Germinal center (tissue), 1 donor: ENCODE measurements at places on chromosomes 4 and X.

GRCh38 chr4:26873391-26874026 lies 12.9 kb downstream of the STIM2 start:
- no peak for DNase-seq

DNA sequence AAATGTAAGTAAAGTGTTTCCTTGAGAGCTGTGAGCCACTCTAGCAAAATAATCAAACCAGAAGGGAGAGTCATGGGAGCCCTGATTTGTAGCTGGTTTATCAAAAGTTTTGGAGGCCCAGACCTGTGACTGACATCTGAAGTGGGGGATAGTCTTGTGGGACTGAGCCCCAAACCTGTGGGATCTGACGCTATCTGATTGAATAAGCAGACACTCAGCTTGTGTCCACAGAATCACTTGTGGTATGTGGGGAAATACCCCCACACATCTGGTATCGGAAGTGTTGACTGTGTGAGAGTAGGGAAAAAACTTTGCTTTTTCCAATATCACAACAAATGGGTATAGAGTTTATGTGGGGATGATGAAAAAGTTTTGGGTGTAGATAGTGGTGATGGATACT lies 35.4 kb downstream of the FUNDC1 start:
- no peak for DNase-seq

DNA sequence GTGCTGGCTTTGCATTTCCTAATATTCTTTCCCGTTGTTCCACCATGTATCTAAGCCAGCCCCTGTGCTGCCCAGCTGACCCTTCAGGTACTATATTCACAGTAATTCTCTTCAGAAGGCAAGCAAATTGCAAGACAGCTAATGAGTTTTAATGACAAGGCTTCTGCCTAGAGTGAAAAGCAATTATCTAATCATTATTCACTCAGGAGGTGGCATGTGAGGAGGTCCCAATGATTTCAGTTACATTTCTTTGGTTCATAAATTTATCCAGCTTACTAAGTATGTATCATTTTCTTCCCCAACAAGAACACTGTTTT lies 123.0 kb downstream of the RASGEF1B start:
- no peak for DNase-seq

DNA sequence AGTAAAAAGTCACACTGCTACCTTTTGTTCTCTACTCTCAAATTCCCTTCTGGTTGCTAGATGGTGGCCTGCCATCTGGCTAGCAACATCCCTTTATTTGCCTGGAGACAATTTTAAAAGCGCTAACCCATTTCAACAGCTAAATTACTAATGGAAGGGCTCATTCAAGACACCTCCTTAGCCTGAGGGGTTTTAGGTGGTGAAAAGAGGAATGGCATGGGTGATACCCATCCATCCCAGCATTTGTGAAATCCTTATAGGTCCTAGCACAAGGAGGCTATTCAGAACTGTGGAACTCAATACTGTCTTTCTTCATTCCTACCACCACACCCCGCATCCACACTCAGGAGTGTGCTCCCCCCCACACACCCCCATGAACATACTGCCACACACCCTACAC lies 33.5 kb downstream of the ARHGEF9 start:
- no peak for DNase-seq

- DNase-seq = no peak
Measured at GRCh38 chr4:41572516-41572915, 34.6 kb downstream of the LIMCH1 start.

DNA sequence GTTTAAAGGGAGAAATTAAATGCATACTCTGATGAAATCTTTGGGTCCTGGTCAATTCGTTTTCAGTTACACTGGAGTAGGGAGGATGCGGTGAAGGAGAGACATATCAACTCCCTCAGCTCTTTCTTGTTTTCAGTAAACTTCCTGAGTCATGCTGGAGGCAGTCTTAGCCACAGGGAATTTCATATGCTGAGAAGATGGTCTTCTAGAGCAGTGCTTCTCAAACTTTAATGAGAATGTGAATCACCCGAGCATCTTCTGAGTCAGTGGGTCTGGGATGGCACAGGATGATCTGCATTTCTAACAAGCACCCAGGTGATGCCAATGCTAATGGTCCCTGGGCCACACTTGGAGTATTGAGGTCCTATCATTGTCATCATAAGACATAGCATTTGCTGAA lies 214.5 kb downstream of the KIT start:
- no peak for DNase-seq

GRCh38 chr4:139593091-139593564 lies 37.1 kb upstream of the SETD7 start:
- no peak for DNase-seq

GRCh38 chr4:105641845-105642244 lies 66.6 kb downstream of the INTS12 start:
- no peak for DNase-seq

DNA sequence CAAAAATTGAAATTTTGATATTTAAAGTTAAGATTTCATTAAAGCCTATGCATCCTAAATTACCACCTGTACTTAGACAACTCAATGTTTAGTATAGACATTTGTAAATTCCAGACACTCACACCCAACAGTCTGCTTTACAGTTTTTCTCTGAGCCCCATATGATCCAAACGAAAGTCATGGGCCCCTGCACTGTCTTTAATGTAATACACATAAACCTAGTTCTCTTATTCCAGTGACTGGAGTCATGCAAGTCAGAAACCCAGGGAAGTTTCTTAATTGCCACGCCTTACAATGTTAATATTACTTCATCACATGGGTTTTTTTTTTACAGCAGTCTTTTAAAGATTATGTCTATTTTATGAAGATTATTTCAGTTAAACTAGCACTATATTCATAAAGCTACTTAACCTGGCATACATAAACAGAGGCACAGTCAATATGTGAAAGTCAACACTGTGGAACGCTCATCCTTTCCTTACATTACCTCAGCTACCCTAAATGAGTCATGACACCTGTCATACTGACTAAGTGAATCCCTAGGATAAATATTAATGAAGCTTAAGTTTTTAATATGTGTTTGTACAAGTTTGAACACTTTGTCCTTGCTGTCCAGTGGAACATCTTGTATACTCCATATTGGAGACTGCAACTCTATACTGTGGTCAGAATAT lies 67.7 kb upstream of the H2AZ1 start:
- DNase-seq = no peak

DNA sequence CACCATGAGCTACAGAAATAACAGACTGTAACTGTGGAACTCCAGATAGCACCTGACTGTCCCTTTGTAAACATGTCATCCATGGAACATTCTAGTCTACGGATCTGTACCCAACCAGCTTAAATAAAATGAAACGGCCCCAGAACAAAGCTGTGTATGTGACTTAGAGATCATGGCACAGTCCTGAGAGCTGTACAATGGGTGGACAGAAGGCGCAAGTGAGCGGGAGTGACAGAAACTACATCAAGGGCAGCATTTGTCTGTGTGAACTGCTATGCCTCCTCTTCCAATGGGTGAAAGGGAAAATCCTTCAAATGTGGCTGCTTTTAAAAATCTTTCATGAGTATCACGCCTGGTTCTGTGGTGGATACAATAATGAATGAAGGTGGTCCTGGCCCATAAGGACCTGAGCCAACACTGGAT lies 72.5 kb downstream of the FAT1 start:
- DNase-seq = no peak

DNA sequence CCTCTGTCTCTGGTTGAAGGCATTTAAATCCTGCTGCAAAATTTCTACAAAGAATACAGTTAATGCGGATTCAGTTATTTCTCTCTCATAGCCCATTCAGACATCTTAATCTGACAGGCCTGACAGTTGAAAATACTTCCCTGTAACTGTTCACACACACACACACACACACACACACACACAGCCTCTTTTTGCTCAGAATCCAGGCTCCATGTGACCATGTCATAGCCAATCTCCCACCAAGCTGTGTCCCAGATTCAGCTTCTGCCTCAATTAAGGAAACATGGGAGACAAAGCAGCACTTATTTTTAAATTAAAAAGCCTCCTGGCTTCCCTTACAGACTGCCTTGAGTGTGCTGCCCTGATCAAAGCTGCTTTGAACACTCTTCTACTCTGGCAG lies 49.3 kb upstream of the EFHC2 start:
- DNase-seq = no peak

DNA sequence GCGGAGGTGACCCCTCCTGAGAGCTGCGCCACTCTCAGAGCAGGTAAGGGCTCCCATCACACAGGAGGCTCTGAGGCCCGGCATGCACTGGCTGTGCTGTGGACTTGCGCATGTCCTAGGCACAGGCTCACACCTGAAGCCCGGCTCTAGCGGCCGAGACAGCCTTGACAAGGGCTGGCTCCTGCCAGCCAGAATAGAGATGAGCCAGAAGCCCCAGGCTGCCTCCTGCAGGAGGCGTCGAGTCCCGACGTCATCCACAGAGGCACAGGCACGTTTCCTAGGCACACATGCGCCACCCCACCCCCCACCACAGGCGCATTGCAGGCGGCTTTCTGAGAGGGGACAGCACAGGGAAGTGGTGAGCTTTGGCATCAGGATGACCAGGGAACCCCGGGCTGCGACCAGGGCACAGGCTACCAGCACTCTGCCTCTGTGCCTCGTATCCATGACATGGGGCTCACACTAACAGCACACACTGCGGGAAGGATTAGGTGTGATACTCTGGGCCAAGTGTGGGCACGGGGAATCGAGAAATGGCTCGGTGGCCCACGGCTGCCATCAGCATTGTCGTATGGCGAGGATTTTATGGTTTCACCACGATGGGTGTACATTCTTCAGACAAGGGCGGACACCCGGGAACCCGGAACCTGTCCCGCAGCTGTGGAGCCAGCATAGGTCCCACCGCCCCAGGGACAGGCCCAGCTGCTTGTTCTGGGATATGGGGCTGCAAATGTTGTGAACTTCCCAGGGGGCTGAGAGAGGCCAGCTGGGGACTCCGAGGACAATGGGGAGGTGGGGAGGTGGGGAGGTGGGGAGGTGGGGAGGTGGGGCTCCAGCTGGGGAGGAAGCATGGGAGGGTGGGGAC lies 90.7 kb upstream of the ADRA2C start:
- no peak for DNase-seq

- no peak for DNase-seq
Measured at GRCh38 chr4:15735536-15735935, 32.7 kb downstream of the BST1 start.

GRCh38 chr4:38177035-38177546 lies 216.9 kb downstream of the PTTG2 start:
- no peak for DNase-seq

DNA sequence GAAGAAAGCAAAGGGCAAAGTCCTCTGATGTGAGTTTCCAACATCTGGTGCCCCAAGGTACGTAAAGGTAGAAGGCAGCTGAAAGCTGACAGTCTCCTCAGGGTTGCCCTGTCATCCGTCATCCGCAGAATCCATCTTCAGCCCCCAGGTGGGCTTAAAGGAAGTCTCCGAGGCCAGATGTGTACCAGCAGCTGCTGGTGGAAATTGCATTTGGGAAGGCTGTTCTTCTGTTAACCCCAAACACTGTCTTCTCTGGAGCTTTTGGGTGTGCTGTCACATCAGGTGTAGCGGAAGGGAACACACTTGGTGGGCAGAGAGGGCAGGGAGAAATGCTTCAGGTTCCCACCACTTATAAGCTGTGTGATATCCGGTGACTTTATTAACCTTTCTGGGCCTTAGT lies 310.0 kb upstream of the GATB start:
- DNase-seq = no peak

DNA sequence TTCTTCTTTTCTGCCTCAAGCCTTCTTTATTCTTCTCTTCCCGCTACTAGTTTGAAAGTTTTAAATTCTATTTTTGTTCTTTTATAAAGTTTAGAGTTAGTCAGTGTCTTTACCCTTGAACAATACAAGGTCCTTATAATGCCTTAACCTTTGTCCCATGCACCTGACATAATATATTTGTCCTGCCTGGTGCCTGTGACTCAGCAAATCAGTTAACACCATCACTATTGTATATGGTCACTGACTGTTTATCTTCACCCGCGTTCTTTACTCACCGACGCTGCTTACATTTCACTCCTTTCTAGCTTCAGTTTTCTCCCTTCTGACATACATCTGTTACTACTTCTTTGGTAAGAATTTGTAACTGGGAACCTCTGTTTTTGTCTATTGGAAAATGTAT lies 5.7 kb downstream of the SMIM20 start:
- no peak for DNase-seq

- no peak for DNase-seq
Measured at GRCh38 chr4:47801481-47802002, 36.3 kb downstream of the CORIN start.

- peak; percentile 3 for DNase-seq
Measured at GRCh38 chrX:131675596-131676194, 131.8 kb downstream of the OR13H1 start.

- DNase-seq = no peak
Measured at GRCh38 chr4:68367835-68368234, 17.9 kb upstream of the YTHDC1 start.

DNA sequence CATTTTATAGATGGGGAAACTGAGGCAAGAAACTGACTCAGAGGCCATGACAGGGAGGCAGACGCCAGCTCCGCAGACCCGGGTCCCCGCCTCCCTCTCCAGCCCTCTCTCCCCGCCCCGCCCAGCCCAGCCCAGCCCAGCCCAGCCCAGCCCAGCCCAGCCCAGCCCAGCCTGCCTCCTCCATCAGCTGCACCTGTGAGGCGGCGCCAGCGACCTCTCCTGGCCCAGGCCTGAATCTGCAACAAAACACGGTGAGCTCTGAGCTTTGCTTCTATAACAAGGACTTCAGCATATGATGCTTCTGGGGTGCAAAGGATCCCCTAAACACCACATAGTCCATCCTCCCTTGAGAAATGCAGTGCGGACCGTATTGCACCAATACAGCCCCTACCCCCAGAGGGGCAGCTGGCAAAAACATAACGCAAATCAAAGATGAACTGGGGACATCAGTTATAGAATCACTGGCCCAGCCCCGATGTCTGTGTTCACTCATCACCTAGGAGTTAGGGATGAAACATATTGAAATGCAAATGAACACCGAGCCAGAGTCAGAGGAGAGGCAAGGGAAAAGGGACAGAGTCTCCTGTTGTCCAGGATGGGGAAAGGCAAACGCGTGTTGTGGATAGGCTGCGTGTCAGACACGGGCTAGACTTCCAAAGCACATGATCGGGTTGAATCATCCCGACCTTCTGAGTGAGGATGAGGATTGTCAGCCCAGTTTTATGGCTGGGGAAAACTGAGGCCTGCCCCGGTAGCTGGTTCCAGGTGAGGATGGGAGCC lies 216.1 kb upstream of the PSAPL1 start:
- DNase-seq = no peak

GRCh38 chr4:3065551-3065950 lies 8.8 kb downstream of the HTT-AS start:
- no peak for DNase-seq

- DNase-seq = no peak
Measured at GRCh38 chr4:141425124-141425523, 204.4 kb downstream of the ZNF330 start.

- DNase-seq = no peak
Measured at GRCh38 chr4:92520563-92520962, 216.8 kb downstream of the GRID2 start.

- DNase-seq = no peak
Measured at GRCh38 chrX:80388206-80388605, 32.0 kb upstream of the TENT5D start.

- no peak for DNase-seq
Measured at GRCh38 chrX:42809569-42809968, 31.6 kb upstream of the PPP1R2C start.
